ENCODE measurements at places on chromosomes 3 and 15.

DNA sequence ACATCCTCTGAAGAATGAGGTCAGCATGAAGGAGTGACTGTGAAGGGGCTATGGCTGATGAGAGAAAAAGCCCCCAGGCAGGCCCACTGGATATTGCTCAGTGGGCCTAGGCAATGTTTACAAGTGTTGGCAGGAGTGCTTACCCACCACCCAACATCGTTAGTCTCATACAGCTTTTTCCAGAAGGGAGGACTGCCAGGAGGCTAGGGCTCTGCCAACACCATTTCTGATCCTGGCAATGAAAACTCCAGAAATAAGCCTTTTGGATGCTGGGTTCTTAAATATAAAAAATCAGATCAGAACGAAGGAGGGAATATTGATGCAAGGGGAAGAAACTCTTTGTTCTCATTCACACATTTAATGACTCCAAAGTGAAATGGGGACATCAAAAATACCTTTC lies 189.1 kb downstream of the DCLK3 start:
- no peak for DNase-seq

DNA sequence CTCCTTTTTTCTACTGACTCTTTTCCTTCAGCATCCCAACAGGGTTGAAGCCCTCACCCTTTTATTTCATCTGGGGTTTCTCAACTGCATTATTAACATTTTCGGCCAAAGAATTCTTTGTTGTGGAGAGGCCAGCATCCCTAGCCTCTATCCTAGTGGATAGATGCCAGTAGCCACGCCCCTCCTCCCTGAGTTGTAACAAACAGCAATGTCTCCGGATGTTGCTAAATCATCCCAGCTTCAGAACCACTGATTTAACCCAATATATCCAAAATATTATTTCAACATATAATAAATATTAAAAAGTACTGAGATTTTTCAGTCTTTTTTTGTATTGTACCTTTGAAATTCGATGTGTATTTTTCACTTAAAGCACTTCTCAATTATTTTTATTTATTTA lies 2.0 kb upstream of the RNF111 start:
- no peak for DNase-seq

- DNase-seq: no peak
Observed at GRCh38 chr3:42664438-42664803, 10.9 kb downstream of the ZBTB47 start.

DNA sequence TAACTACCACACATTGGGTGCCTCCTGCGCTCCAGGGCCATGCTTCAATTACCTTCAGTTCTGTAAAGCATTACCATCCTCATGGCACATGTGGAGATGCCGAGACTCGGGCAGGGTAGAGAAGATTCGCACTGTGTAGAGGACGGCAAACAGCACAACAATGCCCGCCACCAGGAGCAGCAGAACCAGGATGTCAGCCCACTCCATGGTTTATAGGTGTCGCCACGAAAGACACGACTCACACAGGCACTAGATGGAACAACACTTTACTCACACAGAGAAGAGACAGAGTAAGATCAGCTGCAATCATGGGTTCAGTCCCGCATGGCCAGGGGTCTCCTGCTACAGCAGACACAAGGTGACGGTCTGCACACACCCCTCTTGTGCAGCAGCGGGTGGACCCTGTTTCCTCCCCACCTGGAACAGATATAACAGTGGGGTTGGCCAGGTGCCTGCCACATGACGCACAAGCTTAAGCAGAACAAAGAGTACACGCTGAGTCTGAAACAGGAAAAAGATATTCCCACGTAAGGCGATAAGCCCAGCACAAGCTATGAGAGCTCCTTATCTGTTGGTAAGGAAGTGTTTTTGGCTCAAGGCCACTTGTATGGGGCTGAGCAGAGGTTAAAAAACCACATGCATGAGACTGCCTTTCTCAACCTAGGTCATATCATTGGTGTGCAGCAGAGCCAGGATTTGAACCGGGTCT lies 2.5 kb upstream of the TBC1D21 start:
- no peak for DNase-seq

DNA sequence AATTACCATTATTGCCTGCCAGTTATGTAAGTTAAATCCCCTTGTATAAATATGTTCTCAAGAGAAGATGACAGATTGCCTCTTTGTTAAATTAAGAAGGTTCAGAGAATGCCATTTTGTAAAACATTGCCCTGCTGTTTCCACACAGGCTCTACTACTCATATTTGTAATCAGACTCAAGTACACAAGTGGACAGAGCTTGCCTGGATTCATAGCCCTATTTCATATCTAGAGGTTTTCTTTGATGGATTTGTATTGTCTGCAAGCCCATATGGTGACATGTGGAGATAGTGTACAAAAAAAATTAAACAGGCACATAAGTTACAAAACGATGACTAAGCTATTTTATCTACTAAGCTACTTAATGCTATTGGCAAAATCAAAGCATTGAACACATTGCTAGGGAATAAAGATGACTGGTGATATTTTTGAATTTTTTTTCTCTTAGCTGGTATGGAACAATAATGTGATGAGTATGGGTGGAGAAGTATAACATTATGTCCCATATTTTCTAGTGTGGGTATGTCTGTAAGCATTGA lies 1286.6 kb upstream of the ALCAM start:
- no peak for DNase-seq

GRCh38 chr3:179853176-179853575 lies 183.6 kb downstream of the PEX5L start:
- no peak for DNase-seq

DNA sequence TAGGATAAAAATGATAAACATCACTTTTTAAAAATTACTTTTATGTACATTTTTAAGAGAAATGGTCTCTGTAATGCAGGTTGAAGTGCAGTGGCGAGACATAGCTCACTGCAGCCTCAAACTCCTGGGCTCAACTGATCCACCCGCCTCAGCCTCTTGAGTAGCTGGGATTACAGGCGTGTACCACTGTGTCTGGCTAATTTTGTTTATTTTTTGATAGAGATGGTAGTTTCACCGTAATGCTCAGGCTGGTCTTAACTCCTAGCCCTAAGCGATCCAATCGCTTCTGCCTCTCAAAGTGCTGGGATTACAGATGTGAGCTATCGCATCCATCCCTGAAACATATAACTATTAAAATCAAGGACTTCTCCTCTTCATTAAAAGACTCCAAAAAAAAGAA lies 63.1 kb upstream of the CSPG5 start:
- no peak for DNase-seq

- DNase-seq: no peak
Observed at GRCh38 chr15:20345401-20345958, 196.1 kb downstream of the GOLGA6L6 start.

DNA sequence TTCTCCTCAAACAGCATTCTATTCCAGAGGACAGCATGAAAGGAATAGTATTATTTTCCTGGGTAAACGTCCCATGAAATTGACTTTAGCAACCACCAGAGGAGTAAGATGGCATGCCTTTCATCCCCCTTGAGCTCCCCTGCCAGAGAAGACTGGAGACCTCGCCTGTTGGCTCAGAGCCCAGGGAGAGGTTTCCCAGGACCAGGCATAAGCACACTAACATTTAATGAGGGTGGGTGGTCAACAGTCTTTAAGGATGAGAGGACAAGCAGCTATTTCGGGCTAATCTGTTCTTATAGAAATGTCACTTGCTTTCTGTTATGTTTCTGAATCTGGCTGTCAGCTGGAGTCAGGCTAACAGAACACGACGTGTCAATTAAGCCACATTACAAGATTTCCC lies 390.5 kb downstream of the GABRG3 start:
- DNase-seq: no peak

GRCh38 chr3:111373861-111374260 lies 168.1 kb upstream of the CD96 start:
- no peak for DNase-seq

DNA sequence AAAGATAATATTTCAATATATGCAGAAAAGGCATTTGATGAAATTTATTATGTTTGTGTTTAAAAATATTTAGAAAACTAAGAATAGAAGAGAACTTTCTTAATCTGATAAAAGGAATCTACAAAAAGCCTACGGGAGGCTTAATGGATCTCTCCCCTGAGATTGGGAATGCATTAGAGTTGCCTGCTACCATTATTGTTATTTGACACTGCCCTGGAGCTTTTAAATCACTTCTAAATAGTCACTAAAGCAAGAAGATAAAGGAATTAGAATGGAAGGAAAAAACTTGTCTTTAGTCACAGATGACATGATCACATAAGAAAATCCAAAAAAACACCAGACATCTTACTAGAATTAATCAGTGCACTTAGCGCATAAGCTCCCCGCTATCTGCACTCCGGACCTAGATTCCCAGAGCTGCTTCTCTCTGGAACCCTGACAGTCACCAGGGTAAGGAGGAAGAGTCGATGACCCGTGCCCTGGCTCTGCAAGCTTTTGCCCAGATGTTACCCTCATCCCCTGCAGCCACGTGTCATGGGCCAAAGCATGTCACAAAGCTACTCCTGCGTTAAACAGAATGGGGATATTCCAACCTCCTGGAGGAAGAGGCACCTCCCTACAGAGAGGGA lies 97.1 kb downstream of the MINAR1 start:
- DNase-seq: no peak

DNA sequence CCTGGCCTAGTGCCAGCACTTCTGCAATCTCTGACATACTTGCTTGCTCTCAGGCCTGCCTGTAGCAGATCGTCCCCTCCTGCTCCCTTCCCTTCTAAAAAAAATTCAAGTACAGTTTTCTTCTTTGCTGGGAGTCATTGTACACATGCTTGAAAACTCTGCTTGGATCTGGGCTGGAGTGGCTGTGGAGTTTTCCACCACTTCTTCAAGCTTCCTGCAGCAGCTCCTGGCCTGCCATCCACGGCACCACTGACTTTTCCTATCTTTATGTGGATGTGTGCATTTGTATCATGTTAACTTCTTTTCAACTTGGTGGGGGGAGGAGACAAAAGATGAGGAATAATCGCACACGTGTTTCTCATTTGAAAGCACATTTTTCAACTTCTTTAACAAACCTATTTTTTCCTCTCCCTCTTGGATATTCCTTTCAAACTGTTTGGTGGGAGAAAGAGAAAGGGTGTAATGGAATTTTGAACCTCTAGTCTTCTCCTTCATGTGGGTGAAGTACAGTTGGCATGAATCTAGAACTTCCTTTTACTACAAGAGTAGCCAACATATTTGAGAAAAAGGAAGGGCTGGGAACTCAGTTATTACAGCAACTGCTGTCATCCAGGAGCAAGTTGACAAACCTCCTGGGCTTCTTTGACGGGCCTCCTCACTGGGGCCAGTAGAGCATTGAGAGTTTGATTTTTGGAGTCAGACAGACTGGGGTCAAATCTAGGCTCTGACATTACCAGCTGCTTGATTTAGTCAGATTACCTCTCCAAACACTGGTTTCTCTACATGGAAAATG lies 61.2 kb upstream of the LRTM1 start:
- no peak for DNase-seq

DNA sequence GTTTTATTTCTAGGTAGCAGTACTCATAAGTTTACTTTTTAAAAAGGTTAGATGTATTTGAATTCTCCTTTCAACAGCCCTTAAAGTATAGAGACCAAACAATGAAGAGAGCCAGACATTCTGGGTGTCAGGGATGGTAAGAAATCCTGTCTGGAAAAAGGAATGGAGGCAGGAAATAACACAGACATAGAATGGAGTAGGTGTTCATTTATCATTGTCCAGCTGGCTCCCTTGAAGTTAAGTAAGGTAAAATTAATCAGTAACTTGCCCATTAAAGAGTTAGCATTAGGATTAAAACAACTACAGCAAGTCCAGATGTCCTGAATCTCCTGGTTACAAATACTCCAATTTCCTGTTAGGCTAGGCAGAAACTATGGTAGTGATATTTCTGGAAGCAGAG lies 13.5 kb upstream of the SUCNR1 start:
- DNase-seq: no peak

DNA sequence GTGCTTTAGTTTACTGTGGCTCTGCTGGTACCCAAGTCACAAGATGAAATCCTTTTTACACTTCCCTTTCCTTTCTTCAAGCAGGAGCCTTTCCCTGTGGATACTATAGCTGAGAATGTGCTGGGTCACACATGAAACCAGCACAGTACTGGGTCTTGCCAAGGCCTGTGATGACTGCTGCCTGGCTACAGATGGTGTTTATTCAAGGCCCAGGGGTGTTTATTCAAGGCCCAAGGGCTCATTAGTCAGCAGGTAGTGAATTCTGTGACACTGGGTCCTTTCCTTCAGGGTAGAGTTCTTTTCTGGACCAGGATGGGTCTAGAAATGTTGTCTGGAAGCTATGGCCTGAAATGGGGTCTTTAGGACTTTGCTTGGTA lies 99.4 kb downstream of the SH3GL3 start:
- DNase-seq: no peak

GRCh38 chr15:90868261-90868689 lies at the start of gene FURIN:
Gene FURIN, plus strand, starts transcription at chr15:90868588. Its CDS starts 7,153 bp downstream, at chr15:90875741.
- no peak for DNase-seq

- no peak for DNase-seq
Observed at GRCh38 chr3:183279371-183279770, 26.3 kb downstream of the B3GNT5 start.

GRCh38 chr15:36601497-36601932 lies 22.1 kb downstream of the CDIN1 start:
- no peak for DNase-seq

DNA sequence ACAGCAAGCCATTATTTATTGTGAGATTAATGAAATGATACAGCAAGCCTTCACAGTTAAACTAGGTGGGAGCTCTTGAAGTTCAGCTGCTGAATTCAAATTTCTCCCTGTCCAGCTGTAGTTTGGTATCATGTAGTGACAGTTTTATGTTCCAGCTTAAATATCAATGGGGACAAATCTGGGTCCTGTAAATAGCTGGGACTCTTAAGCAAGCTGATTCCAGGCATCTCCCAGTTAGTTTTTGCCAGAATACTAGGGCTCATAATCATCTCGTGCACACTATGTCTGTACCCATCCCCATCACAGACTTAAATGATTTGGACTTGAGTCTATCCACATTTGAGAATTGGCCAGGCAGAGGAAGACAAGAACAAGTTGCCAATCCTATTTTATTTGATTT lies 27.9 kb upstream of the NIT2 start:
- no peak for DNase-seq

DNA sequence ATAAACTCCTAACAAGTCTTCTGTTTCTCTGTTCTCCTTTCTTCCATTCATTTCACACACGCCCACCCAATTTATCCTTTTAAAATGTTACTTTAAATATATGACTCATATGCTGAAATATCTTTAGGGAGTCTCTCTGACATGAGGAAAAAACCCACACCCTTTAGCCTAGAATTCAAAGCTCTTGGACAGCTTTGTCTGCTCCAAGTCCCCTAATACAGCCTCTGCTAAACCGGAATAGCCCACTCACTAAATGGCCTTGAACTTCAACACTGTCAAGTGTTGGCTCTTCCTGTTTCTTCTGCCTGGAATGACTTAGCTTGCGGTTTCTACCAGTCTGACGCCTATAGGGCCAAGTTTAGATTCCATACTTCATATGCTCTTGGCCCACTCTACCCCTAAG lies 3.3 kb upstream of the CD96 start:
- no peak for DNase-seq

- DNase-seq: no peak
Observed at GRCh38 chr3:190577225-190577624, 63.3 kb downstream of the IL1RAP start.

DNA sequence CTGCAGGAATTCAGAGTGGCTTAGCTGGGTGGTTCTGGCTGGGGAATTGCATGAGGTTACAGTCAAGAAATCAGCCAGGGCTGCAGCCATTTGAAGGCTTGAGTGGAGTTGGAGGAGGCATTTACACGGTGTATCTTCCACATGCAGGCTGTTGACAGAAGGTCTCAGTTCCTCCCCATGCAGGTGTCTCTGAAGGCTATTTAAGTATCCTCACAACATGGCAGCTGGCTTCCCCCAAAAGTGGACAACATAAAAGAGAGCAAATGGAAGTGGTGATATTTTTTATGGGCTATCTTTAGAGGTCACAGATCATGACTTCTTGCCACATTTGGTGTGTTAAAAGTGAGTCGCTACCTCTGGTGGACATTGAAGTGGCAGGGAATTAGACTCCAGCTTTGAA lies 60.1 kb upstream of the SPRED1 start:
- no peak for DNase-seq

All from stimulated activated CD4-positive, alpha-beta T cell treated with anti-CD3 and anti-CD28 coated beads, Interleukin-2, amount 100 ng/mL, for 4 hours (primary cell).